ENCODE measurements at places on chromosomes 6 and 20.
A peak's percentile ranks its signal among the peaks of the same experiment; 100 is the strongest.

- H3K4me1 ChIP-seq, result no peaks in the 10 kb centered on the region
- DNase-seq, result no peak
- H3K27ac ChIP-seq, result no peak overlapping the region
Measured at GRCh38 chr6:151842816-151843215, 35.3 kb downstream of the ESR1 start.

- H3K36me3 ChIP-seq, result no peaks in the 10 kb centered on the region
- DNase-seq, result no peak
- no peak overlapping the region for H3K27ac ChIP-seq
- H3K27me3 ChIP-seq, result peaks cover 2% of the 10 kb centered on the region
Measured at GRCh38 chr6:8236956-8237355, 134.6 kb upstream of the EEF1E1 start.

DNA sequence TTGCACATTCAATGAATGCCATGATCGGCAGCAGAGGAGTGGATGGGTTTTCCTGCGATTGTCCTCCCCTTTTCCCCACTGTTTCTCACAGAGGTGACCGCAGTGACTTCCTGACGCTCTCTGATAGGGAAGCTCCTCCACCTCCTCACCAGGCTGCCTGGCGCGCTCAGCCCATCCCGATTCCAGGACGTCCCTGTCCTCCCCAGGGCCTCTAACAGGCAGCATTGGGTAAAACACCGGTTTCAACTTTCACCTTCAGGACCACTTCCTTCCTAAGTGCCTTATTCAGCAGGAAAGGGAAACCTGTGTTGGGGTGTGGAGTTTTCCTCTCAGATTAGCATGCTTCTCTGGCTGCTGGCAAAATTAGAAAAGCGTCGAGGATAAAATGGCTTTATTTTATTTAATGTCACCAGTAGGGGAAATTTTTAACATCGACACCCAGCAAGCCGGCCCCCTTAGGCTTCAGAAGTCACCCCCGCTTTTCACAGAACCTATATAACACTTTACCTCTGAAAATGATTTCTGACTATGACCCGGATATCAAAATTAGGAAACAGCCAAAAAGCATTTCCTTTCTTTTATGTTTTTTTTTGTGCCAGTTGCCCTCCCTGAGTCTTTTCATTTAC is 570.4 kb upstream of the GJE1 start:
- no peaks in the 10 kb centered on the region for H3K27me3 ChIP-seq
- H3K36me3 ChIP-seq, result no peaks in the 10 kb centered on the region
- peak overlapping the region; percentile 20 for H3K4me3 ChIP-seq
- DNase-seq, result no peak
- no peak overlapping the region for H3K27ac ChIP-seq
- H3K4me1 ChIP-seq, result peaks cover 12% of the 10 kb centered on the region

- no peaks in the 10 kb centered on the region for H3K36me3 ChIP-seq
- H3K4me3 ChIP-seq, result no peak overlapping the region
- H3K4me1 ChIP-seq, result no peaks in the 10 kb centered on the region
- H3K27me3 ChIP-seq, result no peaks in the 10 kb centered on the region
Measured at GRCh38 chr6:120671519-120671918, 662.8 kb downstream of the TBC1D32 start.

- H3K4me1 ChIP-seq, result no peaks in the 10 kb centered on the region
- no peaks in the 10 kb centered on the region for H3K36me3 ChIP-seq
- no peak for DNase-seq
- no peak overlapping the region for H3K27ac ChIP-seq
Measured at GRCh38 chr20:63139356-63139755, 76.6 kb downstream of the YTHDF1 start.

- DNase-seq, result no peak
- H3K36me3 ChIP-seq, result no peaks in the 10 kb centered on the region
- H3K4me1 ChIP-seq, result no peaks in the 10 kb centered on the region
- no peaks in the 10 kb centered on the region for H3K27me3 ChIP-seq
Measured at GRCh38 chr6:154450498-154450897, 60.0 kb downstream of the CNKSR3 start.

- H3K27ac ChIP-seq, result no peak overlapping the region
- no peak for DNase-seq
- peak overlapping the region; percentile 95 for H3K4me3 ChIP-seq
- H3K36me3 ChIP-seq, result no peaks in the 10 kb centered on the region
- no peaks in the 10 kb centered on the region for H3K27me3 ChIP-seq
- peaks cover 25% of the 10 kb centered on the region for H3K4me1 ChIP-seq
Measured at GRCh38 chr20:36951979-36952738, 651 bp upstream of the SAMHD1 start.

DNA sequence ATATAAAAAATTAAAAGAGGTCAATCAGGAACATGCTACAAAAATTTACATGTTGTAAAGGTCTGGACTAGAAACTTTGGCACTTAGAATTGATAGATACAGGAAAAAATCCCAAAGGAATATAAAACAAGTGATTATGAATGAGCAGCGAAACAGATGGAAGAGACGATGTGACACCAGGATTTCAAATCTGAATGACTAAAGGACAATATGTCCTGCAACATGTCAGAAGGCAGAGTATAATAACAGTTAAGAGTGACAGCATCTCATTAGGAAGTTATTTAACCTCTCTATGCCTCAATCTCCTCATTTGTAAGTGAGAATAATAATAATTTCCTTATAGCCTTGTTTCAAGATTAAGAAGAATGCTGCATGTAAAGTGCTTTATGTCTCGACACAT is 50.3 kb downstream of the FRK start:
- DNase-seq, result no peak
- H3K4me1 ChIP-seq, result no peaks in the 10 kb centered on the region
- H3K36me3 ChIP-seq, result no peaks in the 10 kb centered on the region
- H3K27ac ChIP-seq, result no peak overlapping the region

DNA sequence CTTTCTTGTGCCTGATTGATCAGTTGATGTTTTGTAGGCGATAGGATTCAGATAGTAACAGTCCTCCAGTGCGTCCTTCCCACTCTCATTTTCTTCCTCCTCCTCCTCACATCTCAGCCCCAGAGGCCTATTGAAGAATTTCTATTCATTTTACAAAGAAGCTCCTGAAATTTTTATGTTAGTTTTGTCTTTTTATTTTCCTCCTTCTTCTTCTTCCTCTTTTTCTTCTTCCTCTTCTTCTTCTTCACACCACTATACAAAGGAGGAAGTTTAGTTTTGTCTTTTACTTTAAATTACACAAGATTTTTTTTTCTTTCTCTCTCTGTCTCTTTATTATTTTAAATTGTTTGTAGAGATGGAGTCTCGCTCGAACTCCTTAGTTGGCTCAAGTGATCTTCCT is 19.1 kb downstream of the BTN2A1 start:
- no peaks in the 10 kb centered on the region for H3K27me3 ChIP-seq
- no peak for DNase-seq
- no peak overlapping the region for H3K4me3 ChIP-seq
- H3K36me3 ChIP-seq, result no peaks in the 10 kb centered on the region

DNA sequence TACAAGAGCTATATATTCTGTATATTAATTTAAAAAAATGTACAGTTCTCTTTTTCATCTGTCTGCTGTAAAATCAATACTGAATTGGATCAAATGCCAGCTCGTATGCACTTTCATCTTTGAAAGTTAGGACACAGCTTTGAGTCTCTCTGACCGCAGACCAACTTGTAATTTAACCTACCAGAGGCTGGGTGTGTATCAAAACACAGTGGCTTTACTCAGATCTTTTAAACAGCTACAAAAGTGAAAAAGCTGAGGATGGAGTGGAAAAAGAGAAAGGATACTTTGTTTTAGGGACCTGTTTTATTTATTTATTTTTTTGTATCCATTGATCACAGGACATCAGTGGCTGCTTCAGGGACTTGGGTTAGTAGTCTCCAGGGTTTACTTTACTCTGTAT is 44.1 kb downstream of the KIAA0408 start:
- no peaks in the 10 kb centered on the region for H3K36me3 ChIP-seq
- no peak overlapping the region for H3K4me3 ChIP-seq
- H3K27ac ChIP-seq, result no peak overlapping the region
- DNase-seq, result no peak

DNA sequence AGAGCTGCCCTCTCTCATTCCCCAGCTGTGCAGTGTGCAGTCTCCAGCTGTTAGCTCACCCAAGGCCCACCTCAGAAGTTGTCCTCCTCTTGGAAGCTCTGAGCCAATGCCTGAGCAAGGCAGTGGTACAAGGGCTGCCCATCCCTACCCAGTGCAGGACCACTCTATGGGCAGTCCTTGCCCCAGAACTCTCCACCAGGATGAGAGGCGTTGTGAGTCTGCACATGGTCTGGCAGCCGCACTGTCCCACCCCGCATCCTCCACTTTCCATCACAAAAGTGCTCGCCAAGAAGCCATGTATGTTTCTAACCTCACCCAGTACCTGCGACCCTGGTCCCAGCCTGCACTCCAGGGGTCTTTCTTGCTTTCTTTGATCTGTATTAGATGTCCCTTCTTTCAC is 175.1 kb upstream of the PMEPA1 start:
- H3K27ac ChIP-seq, result no peak overlapping the region
- no peaks in the 10 kb centered on the region for H3K27me3 ChIP-seq
- H3K36me3 ChIP-seq, result no peaks in the 10 kb centered on the region
- DNase-seq, result no peak
- H3K4me3 ChIP-seq, result no peak overlapping the region

GRCh38 chr6:130598021-130598989 is 228.9 kb upstream of the SMLR1 start:
- no peak overlapping the region for H3K27ac ChIP-seq
- H3K4me1 ChIP-seq, result no peaks in the 10 kb centered on the region

Data from Karpas-422 (cell line).